ENCODE measurements at places on chromosomes 16 and 17.

GRCh38 chr16:49048557-49048956, 233.1 kb downstream of the CBLN1 start:
- peak; percentile 12 for DNase-seq

DNA sequence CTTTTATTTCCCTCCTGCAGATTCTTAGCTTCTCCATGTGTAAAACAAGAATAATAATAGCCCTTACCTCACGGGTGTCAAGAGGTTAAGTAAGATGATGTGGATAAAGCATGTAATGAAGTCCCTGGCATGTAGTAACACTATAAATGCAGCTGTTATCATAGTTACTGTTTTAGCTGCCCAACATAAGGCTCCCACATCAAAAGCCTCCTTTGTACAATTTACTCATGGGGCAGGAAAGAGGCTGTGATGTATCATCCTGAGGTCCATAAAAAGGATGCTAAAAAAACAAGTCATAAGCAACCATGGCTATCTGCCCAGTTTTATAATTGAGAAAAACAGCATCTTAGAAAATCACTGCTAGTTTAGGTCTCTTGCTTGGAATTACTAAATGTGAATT, 339.7 kb downstream of the CA10 start:
- no peak for DNase-seq

DNA sequence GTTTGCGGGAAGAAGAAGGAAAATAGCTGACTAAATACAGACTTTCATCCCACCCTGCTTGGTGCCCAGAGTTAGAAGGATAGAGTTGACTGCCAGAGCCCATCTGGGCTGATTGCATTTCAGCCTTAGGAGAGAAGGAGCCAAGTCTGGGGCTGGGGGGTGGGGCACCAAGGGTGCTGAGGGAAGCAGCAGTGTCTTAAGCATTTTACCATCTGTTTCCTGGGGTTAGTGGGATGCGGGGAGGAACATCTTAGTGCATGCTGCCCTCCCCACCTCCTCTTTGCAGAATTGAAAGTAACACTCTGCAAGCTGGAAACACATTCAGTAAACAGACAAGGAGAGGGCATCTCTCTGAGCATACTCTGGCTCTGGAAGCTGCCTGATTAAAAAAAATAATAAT, 1.5 kb upstream of the ARL5C start:
- DNase-seq: no peak

DNA sequence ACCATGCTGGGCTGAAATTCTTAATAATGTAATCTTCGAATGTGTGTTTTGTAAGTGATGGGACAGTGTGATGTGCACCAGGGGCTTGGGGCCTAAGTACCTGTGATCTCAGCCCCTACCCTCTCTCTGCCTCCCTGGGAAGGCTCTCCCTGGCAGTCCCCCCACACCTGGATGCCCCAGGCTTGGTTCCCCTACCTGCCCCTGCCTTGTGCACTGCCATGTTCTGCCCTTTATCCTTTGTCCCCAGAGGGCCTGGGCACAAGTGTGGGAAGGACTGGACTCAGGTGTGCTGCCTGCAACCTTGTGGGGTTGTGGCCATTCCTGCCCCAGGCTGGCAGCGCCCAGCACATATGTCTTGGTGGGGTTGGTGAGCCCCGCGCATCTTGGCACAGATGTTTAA, 55.4 kb upstream of the CREBBP start:
- no peak for DNase-seq
